Left ventricle myocardium inferior (tissue), 1 donor: ENCODE measurements at places on chromosomes 13 and 19. TPM values are rescaled to one million over a fixed set of nuclear protein-coding genes. Genes with fewer than 3 reads are reported as not detected.

GRCh38 chr19:31290931-31291590 lies 58.2 kb downstream of the TSHZ3 start:
- no peak for DNase-seq

Gene SLITRK1
- total RNA-seq, result not detected

Gene CTXN1
- 0.22 TPM for total RNA-seq

Gene DNM2
- 156 TPM for total RNA-seq

GRCh38 chr13:109058087-109058486 lies 428.7 kb downstream of the MYO16 start:
- DNase-seq, result no peak

GRCh38 chr13:25775275-25775674 lies 276.5 kb downstream of the SHISA2 start:
- no peak for DNase-seq

Gene PINLYP
- total RNA-seq, result 1.0 TPM

- no peak for DNase-seq
Measured at GRCh38 chr13:44417446-44417845, 43.8 kb downstream of the SERP2 start.

DNA sequence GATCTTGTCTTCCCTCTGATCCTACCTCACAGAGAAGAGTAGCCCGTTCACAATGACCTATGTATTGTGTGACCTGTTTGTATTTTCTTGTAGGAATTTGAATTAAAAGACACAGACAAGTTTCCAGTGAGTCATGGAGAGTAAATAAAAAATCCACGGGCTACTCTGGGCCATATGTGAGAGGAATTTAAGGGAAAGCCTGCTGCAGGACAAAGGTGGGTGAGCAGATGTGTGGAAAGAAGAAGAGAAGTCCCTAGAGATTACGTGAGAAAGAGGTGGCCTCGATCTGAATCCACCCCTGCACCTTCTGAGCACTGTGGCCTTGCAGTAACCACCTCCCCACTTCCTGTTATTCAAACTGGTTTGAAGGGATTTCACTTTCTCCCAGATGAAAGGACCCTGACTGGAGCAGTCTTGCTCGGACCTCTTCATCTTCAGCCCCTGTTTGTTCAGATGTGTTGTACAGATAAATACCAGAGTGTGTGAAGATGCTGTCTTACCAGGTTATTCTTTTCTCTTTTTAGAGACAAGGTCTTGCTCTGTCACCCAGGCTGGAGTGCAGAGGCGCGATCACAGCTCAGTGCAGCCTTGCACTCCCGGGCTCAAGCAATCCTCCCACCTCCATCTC lies 205.4 kb downstream of the PDS5B start:
- DNase-seq, result no peak

Gene MATK
- total RNA-seq, result 0.14 TPM

Gene OVOL3
- total RNA-seq, result not detected

Gene CYP4F3
- not detected for total RNA-seq

Gene ZNF443
- 2.3 TPM for total RNA-seq

DNA sequence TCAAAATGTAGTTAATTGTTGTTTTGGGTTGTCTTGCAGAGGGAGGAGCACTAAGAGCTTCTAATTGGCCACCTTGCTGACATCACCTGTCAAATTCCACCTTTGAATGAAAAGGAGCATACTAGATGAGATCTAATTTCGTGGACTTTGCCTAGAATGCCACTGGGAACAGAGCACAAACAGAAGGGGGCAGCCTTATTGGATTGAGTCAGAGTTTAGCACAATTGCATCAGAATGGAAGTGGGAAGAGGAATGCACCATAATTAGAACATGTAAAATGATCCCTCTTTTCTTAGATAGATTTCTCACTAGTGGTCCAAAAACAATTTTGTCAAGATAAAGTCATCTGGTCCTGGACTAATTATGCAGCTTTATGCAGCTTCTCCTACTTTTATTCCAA lies 1552.2 kb downstream of the PCDH9 start:
- DNase-seq, result no peak

Gene CGB7
- not detected for total RNA-seq

GRCh38 chr13:45055198-45055901 lies 65.0 kb upstream of the GTF2F2 start:
- DNase-seq, result no peak

DNA sequence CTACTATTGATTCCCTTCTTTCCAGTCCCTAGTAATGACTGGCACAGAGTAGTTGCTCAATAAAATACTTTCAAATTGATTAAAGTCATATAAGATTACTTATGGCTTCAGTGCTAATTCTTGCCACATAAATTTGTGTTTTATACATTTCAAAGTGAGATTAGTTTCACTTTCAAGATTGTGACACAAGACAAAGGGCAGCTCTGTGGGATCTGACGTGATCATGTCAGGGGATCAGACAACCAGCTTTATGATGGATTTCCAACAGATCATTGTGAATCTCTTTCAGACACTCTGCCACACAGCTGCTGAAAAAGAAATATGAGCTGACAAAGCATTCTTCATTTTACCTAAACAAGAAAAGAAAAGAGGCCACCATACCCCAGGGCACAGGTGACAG lies 73.4 kb upstream of the POMP start:
- DNase-seq, result no peak

DNA sequence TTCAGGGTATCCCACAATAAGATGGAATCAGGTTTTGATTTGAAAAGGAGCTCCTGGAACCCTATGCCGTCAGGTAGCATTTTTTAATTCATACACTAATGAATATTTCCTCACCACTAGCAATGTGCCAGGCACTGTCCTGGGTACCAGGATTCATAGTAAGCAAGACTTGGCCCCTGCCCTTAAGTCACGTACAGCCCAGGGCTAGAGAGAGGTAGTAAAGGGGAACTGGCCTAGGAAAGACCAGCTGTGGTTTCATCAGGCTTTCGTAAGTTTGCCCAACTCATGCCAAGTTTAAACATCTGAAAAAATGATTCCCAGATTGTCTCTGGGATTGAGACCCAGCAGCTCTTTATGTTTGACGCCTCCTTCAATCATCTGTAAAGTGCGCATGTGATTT lies 45.9 kb upstream of the AMER2 start:
- DNase-seq, result no peak

Gene FFAR3
- not detected for total RNA-seq

DNA sequence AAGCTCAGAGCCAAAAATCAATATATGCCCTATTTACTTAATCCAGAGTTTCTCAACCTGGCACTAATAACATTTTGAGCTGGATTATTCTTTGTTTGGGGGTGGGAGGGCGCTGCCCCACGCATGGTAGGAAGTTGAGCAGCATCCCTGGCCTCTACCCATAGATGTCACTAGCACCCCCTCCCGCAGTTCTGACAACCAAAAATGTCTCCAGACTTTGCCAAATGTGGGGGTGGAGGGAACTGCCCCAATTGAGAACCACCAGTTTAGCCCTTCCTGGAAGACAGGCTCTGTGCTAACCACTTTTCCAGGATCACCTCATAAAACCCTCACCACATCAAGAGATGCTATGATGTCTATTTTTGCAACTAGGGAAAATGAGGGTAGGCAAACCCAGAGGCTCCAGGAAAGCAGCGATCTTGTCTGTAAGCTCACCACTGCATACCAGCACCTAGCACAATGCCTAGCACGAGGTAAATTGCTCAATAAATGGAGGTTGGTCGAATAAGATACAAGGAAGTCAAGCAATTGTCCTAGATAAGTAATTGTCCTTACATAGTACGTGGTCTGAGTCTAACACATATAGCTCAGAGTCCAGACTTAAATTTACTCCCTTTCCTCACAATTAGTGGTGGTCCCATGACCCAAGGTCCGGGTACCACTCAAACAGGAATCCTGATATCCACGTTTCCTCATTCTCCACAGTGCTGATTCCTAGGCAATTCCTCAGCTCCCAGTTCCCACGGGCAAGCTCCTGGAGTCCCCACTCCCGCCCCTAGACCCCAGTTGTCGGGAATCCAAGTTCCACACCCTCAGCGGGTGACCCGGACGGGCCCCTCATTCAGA lies 892 bp downstream of the TRIR start:
- no peak for DNase-seq

Gene TMC4
- total RNA-seq, result 2.2 TPM

DNA sequence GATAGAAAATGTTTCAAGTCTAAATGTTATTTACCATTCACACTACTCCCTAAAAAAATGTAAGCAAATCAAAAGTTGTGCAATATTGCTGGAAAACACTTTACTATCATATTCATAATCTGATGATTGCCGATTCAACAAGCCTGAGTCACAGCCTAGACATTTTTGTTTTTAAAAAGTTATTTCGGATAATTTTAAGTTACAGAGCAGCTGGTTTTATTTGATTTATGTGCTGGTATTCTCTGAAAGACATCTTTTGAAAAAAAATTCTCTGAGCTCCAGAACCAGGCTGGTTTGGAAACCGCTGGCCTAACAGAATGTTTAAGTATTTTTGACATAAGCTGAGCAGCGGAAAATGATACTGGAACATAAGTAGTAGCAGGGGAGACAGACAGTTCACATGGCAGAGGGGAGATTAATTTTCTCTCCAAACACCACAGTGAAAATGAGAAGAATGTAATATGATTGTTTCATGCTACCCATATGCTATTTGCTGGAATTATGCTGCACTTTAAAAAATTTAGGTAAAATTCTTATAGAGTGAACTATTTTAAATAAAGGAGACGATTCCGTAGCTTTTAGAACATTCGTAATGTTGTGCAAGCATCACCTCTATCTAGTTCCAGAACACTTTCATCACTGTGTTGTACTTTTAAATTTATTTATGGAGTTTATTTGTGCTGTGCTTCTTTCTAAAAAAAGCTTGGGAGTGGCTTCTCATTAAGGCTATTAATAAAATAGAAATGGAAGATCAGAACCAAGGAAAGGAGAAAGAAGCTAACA lies 36.1 kb downstream of the TBC1D4 start:
- DNase-seq, result no peak

DNA sequence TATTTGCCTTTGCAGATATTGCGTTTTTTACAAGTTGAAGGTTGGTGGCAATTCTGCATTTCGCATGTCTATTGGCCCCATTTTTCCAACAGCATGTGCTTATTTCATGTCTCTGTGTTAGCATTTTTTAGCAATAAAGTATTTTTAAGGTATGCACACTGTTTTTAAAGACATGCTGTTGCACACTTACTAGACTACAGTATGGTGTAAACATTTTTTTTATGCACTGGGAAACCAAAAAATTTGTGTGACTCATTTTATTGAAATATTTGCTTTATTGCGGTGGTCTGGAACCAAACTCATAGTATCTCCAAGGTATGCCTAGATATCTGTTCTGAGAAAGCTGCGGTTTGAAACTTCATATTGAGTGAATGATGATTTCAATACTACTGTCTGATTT lies 55.4 kb upstream of the RNF113B start:
- no peak for DNase-seq

Gene IER2
- total RNA-seq, result 17.3 TPM

- DNase-seq, result no peak
Measured at GRCh38 chr19:50705422-50706019, 14.1 kb downstream of the SHANK1 start.

Gene TUBB4A
- 3.3 TPM for total RNA-seq

GRCh38 chr13:91278291-91278690 lies 69.2 kb upstream of the MIR17HG start:
- DNase-seq, result no peak

Gene FBN3
- not detected for total RNA-seq

GRCh38 chr13:25882466-25883357 lies 169.1 kb downstream of the SHISA2 start:
- DNase-seq, result no peak

- DNase-seq, result no peak
Measured at GRCh38 chr13:20101467-20102316, 59.2 kb downstream of the GJA3 start.

- DNase-seq, result no peak
Measured at GRCh38 chr13:73879346-73880015, 254.7 kb downstream of the KLF12 start.

DNA sequence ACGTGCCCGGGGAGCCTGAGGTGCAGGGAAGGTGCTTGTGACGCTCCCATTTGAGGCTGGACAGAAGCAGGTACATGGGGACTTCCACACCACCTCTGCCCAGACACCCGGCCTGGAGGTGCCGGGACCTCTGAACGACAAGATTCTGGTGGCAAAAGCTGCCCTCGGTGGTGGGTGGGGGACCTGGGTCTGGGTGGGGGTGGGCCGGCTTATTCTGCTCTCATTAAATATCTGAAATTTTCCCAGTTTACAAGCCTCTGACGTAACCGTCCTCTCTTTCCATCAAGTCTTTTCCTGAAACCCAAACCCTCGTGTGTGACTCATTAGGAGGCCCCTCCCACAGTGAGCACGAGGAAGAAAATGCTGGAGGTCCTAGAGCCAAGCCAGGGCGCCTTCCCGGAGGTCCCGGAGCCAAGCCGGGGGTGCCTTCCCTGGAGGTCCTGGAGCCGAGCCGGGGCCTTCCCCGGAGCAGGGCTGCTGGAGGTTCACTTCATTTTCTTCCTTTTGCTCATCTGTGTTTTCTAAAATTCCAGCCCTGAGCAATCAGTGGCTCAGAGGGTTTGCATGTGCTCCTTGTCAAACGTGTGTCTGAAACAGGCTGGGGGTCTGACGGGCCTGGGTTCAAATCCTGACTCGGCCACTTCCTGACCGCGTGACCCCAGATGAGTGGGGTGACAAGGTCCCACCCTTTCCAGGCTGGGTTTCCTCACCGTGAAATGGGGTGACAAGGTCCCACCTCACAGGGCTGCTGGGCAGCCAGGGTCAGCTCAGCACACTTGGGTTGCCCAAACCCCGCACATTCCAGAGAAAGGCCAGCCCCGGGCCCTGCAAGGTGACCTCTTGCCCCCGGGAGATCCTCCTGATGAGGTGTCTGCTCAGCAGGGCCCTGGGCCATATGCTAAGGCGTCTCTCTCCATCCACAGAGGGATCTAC lies 10.0 kb downstream of the CFD start:
- peak; percentile 66 for DNase-seq

Gene PLPPR3
- not detected for total RNA-seq

Gene DACT3
- total RNA-seq, result 18.3 TPM

Gene LILRA1
- 0.22 TPM for total RNA-seq

- DNase-seq, result no peak
Measured at GRCh38 chr19:44476559-44477408, 23.5 kb downstream of the ZNF180 start.

DNA sequence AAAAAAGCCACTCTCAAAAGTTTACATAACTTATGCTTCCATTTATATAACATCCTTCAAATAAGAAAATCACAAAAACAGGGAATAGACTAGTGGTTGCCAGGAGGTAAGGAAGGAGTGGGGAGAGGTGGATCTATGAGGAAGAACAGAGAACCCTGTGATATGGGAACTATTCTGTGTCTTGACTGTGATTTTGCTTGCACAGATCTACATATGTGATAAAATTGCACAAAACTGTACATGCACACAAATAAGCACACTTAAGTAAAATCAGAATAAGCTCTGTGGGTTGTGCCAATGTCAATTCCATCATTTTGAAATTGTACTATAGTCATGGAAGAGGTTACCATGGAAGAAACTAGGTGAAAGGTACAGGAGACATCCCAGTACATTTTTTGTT lies 121.6 kb upstream of the SGCG start:
- DNase-seq, result no peak

GRCh38 chr19:5108123-5108596 lies 139.2 kb downstream of the KDM4B start:
- DNase-seq, result no peak

DNA sequence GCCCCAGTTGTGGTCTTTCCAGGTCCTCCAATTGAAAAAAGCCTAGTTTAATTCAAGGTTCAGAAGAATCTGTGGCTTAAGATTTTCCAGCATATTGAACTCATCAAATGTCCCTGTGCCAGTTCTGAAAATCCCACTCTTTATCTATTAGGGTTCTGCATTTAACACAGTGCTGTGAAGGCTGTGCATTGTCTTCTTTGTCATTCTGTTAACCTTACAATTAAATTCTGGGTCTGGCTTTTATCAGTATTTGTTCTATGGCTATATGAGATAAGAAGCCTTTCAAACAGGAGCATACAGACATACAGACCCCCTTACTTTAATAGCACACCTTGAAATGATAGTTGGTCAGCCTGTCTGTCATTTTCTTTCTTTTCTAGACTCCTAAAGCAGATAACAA lies 362.1 kb upstream of the DACH1 start:
- no peak for DNase-seq

Gene ZNF729
- not detected for total RNA-seq
